ENCODE measurements at places on chromosomes 1 and 21.

GRCh38 chr1:61226791-61227567 is 144.6 kb downstream of the NFIA start:
- no peak for DNase-seq

GRCh38 chr1:64624218-64624713 is 120.6 kb upstream of the RAVER2 start:
- DNase-seq = no peak

GRCh38 chr1:221149111-221149510 is 269.9 kb downstream of the HLX start:
- DNase-seq = no peak

DNA sequence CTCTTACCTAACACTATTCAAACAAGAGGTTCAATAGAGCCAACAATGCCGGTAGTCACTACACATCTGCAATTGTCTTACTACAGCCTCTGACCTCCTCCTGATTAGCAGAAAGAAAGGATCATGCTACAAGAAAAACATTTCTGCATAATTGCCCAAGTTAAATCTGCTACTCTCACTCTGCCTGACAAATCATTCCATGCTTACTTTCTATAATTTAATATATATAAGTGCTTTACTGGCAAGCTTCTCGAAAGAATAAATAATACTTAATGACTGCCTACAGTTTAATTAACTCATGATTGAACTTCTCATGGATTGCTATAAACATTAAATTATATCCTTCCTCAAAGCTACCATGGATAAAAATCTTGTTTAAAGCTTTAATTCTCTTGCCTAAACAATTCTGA is 156.0 kb downstream of the SLC45A1 start:
- no peak for DNase-seq

- no peak for DNase-seq
Measured at GRCh38 chr1:95948023-95948422, 714.0 kb downstream of the RWDD3 start.

DNA sequence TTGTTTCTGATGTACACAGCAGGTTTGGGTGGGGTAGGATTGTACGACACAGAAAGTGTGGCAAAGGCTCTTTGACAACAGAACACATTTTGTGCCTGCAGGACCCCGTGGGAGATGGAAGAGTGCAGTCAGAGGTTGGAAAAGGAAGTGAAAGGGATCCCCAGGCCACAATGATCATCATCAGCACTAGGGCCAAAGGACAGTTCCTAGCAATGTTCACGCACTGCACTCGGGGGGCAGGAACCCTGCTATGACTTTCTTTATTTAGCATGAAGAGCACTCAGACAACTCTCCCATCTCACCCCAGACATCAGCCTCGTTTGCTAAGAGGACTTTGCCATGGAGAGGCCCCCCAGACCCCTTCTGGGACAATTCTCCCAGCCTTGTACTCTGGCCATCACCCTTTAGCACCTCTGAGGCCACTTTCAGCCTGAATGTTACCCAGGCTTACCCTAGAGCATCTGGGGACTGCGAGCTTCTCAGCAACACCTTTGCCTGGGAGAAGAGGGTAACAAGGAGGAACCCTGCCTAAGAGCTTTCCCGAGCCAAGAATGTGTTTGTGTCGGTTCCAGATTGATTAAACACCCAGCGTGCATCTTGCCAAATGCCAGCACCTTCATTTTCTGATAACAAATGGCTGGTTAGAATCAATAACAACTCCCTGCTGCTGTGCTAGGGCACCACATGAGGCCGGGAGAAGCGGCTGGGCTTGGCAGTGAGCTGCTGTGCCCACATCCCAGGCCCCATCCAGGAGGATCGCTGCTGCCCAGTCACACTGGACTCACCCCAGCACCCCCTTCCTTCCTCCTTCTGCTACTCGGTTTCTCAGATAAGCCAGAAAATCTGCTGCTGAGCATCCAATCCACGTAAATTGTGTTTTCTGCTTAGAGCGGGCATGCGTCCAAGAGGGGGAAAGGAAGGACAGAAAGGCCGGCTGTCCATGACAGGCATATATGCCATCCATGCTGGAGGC is 633.1 kb downstream of the AJAP1 start:
- no peak for DNase-seq

DNA sequence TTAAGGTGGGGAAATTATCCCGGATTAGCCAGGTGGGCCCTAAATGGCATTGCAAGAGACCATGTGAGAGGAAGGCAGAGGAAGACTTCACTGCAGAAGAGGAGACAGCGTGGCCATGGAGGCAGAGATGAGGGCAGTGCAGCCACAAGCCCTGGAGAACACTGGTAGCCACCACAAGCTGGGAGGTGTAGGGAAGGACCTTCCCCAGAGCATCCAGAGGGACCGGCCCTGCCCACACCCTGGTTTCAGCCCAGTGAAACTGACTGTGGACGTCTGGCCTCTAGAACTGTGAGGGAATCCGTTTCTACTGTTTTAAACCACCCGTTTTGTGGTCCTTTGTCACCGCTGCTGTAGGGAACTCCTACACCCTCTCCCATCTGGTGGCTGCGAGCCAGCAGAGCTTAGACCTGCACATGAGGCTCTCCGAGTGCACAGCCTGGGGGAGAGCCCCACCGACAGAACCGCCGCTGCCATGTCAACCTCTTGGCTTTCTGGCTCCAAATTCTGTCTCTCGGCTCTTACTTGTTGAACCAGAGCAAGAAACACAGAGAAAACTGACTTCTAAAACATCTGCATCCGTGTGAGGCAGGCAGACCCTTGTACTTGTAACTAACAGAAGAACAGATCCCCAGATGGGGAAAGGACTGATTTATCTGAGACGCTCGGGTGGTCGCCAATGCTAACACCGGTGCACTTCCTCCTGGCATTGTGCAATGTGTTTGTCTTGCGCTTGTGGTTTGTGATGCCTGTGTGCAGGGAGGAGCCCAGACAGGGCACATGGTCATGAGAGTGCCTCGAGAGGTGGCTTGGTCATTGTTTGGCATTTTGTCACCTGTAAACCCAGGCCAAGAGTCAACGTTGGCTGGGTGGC is 90.8 kb upstream of the TMPRSS2 start:
- DNase-seq = no peak

DNA sequence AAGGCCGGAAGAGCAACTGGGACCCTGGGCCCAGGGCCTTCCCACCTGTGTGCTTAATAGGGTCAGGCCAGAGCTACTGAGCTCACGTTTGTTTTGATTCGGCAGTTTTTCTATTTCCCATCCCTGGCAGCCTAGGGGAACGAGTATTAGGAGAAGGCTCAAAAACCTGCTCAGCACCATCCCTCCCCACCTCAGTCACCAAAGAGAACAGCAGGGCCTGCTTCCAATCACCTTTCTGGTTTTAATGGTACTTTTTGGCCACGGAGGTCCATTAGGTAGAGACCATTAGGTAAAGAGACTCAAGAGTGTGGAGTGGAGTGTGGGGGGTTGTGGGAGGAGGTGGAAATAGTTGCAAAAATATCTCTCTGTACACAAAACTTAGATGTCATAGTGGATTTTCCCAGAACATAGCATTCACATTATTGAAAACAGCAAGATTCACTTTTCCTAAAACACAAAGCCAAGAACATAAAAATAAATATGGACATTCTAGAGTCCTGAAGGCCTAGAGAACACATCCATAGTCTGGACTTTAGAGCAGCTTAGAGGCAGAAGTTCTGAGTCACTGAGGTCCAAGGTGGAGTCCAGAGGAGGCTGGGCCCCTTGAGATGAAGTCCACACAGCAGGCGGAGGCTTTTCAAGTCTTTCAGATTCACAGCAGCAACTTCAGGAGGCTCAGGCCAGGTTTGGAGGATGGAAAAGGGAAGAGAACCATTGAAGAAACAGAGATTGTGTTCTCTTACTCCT is 19.5 kb downstream of the NUAK2 start:
- DNase-seq = no peak

DNA sequence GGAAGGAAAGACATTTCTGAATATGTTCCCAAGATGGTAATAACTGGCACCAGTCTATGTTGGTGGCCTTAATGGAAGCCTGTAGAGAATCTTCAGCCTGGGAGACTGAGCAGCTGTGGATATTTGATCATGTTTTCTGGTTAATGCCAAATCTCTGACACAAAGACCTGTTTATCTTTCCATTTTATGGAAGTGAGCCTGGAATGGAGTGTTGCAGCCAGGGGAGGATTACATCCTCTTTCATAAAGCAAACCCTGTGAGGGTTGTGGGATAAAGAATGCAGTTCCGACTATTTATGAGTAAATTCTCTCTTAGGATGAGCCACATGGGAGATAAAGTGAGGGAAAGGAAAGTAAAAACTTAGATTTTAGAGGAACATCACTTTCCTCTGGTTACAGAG is 144.1 kb downstream of the PCP4 start:
- DNase-seq = no peak

GRCh38 chr1:38114241-38115026 is 67.8 kb upstream of the POU3F1 start:
- peak; percentile 6 for DNase-seq

DNA sequence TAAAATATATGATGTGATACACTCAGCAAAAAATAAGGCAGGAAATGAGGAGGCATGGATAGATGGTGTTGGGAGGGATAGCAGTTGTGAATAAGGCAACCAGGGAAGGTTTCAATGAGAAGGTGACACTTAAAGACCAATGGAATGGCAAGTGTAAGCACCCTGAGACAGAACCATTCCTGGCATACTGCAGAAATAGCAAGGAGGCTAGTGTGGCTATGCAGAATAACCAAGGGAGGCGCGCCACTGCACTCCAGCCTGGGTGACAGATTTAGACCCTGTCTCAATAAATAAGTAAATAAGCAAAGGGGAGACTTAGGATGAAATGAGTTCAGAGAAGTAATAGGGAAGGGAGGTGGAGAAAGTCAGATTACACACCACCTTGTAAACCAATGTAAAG is 113.9 kb downstream of the TOMM20 start:
- DNase-seq = no peak

DNA sequence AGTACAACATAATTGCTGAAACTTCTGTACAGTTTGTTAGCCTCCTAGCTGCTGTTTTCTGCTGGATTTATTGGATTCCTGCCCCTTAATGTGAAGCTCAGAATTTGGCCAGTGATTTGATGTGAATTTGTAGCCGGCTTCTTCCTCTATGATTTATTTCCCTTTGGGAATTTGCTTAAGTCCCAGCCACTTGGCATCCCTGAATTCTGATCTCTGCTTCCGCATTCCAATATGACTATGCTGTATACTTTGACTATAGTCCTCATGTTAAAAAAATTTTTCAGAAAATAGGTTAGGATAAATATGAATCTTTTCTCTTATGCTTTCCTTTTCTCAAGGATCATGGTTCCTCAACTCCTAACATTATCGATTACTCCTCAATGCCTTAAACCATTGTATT is 12.4 kb upstream of the LRIF1 start:
- DNase-seq = no peak

DNA sequence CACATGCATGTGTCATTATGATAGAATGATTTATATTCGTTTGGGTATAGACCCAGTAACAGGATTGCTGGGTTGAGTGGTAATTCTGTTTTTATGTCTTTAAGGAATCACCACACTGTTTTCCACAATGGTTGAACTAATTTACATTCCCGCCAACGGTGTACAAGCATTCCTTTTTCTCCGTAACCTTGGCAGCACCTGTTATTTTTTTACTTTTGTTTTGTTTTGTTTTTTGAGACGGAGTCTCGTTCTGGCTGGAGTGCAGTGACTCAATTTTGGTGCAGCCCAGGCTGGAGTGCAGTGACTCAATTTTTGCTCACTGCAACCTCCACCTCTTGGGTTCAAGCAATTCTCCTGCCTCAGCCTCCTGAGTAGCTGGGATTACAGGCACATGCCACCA is 8.5 kb upstream of the S100B start:
- DNase-seq = no peak

- DNase-seq = peak; percentile 63
Measured at GRCh38 chr1:3907031-3907534, 7.0 kb upstream of the C1orf174 start.

- no peak for DNase-seq
Measured at GRCh38 chr1:33400153-33400911, 30.6 kb downstream of the PHC2 start.

DNA sequence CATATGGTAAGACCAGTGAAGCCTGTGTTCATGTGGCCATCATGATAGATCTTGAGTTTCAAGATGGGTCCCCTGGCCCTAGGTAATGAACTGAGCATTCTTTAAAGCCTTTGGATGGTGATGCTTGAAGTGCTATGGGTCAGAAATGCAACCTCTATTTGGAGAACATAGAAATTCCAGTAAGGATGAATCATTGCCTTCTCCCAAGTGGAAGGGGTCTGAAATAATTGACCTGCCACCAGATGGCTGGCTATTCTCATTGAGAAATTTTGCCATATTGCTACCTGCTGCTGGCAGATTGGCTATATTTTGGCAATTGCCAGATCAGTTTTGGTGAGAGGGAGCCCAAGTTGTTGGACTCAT is 739 bp upstream of the IFI6 start:
- no peak for DNase-seq

GRCh38 chr1:46396441-46397398 is 2.6 kb downstream of the FAAH start:
- DNase-seq = no peak

DNA sequence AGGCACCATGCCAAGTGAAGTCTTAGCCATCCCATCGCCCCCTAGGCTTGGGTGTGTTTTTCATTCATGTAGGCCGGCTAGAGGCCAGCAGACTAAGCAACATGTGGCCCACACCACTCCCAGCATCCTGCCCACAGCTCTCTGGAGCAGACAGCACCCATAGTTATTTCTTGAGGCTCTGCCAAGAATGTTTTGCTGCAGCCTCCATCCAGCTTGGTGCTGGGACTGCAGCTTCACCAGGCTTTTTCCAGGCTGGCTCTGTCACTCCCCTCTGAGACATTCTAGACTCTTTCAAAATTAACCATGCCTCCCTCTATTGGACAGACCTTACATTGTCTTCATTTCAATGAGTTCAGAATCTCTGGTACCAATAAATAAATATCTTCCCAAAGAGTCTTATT is 104.2 kb downstream of the DUSP10 start:
- DNase-seq = no peak

GRCh38 chr1:22860883-22861385 is 111.7 kb downstream of the LACTBL1 start:
- no peak for DNase-seq

- DNase-seq = no peak
Measured at GRCh38 chr1:16203550-16203949, 8.9 kb downstream of the ARHGEF19 start.
